ENCODE measurements at places on chromosomes 6 and 20. TPM values are rescaled to one million over a fixed set of nuclear protein-coding genes. Genes with fewer than 3 reads are reported as not detected.

The BNIP5 gene
- total RNA-seq = not detected

The FBXO9 gene
- 16.9 TPM for total RNA-seq

The VGLL2 gene
- total RNA-seq = not detected

The CRISP2 gene
- total RNA-seq = not detected

The UBE2C gene
- total RNA-seq = 21.4 TPM

The SEMG1 gene
- total RNA-seq = not detected

The CAP2 gene
- 1.6 TPM for total RNA-seq

The DLL1 gene
- 1.7 TPM for total RNA-seq

The ENPP4 gene
- 9.9 TPM for total RNA-seq

The IMPG1 gene
- total RNA-seq = under 0.01 TPM

The HSPA12B gene
- total RNA-seq = 3.9 TPM

The ADGB gene
- total RNA-seq = not detected

The LTB gene
- 3.2 TPM for total RNA-seq

The SMOC2 gene
- not detected for total RNA-seq

The LPA gene
- total RNA-seq = not detected

The LGSN gene
- not detected for total RNA-seq

The BEND3 gene
- total RNA-seq = 2.0 TPM

The PLAGL1 gene
- 4.2 TPM for total RNA-seq

The FAM184A gene
- under 0.01 TPM for total RNA-seq

The LINC00237 gene
- not detected for total RNA-seq

The CD93 gene
- total RNA-seq = 533 TPM

The SLA2 gene
- not detected for total RNA-seq

The ZBTB12 gene
- 2.6 TPM for total RNA-seq

The UNC5CL gene
- total RNA-seq = under 0.01 TPM

The IL17A gene
- not detected for total RNA-seq

The TLDC2 gene
- not detected for total RNA-seq

The RNF144B gene
- total RNA-seq = 269 TPM

The ENPP3 gene
- total RNA-seq = under 0.01 TPM

The UST gene
- total RNA-seq = 0.76 TPM

The RBBP8NL gene
- total RNA-seq = not detected

The OR2H1 gene
- total RNA-seq = not detected

The ACAT2 gene
- total RNA-seq = 112 TPM

The SNAP25 gene
- total RNA-seq = 0.15 TPM

The MAS1 gene
- total RNA-seq = not detected

The SLC17A3 gene
- total RNA-seq = not detected

The CDSN gene
- not detected for total RNA-seq

The ARHGAP40 gene
- total RNA-seq = not detected

The MRAP2 gene
- total RNA-seq = 18.8 TPM

The C6orf163 gene
- 0.32 TPM for total RNA-seq

The FABP7 gene
- not detected for total RNA-seq

The HDGFL1 gene
- total RNA-seq = not detected

The TBXT gene
- total RNA-seq = not detected

The PKIG gene
- total RNA-seq = 194 TPM

The RALY gene
- total RNA-seq = 71.1 TPM

The LTV1 gene
- 25.0 TPM for total RNA-seq

The AKAP12 gene
- 340 TPM for total RNA-seq

The NFATC2 gene
- total RNA-seq = 0.65 TPM

The CNR1 gene
- total RNA-seq = not detected

The GRM4 gene
- total RNA-seq = not detected

The TMC2 gene
- not detected for total RNA-seq

The TGM2 gene
- 325 TPM for total RNA-seq

The GGT7 gene
- 3.9 TPM for total RNA-seq

The FAM83C gene
- not detected for total RNA-seq

The NOTCH4 gene
- total RNA-seq = 52.3 TPM

The PCSK2 gene
- total RNA-seq = not detected

The SSTR4 gene
- total RNA-seq = not detected

The HLA-A gene
- total RNA-seq = 394 TPM

The EGFL8 gene
- total RNA-seq = 1.4 TPM

The STMND1 gene
- not detected for total RNA-seq

All from epithelial cell of umbilical artery (primary cell).